ENCODE measurements at places on chromosomes 1 and 21. TPM values are rescaled to one million over a fixed set of nuclear protein-coding genes. Genes with fewer than 3 reads are reported as not detected.

The TCHHL1 gene
- not detected for total RNA-seq

The KRTAP11-1 gene
- not detected for total RNA-seq

The FAM229A gene
- total RNA-seq, result 5.0 TPM

The RSPH1 gene
- 0.94 TPM for total RNA-seq

The CCDC190 gene
- total RNA-seq, result 0.94 TPM

The TSPEAR gene
- not detected for total RNA-seq

The TCHH gene
- total RNA-seq, result under 0.01 TPM

The SPRR2B gene
- not detected for total RNA-seq

The BLACAT1 gene
- 4.7 TPM for total RNA-seq

The KLHDC8A gene
- 41.0 TPM for total RNA-seq

The ARHGAP29 gene
- 15.7 TPM for total RNA-seq

The PTPRU gene
- total RNA-seq, result 39.4 TPM

The PRAMEF15 gene
- total RNA-seq, result not detected

The FOXD2 gene
- not detected for total RNA-seq

The OR10J1 gene
- total RNA-seq, result not detected

The CCT8 gene
- total RNA-seq, result 206 TPM

The WNT9A gene
- total RNA-seq, result 2.8 TPM

The NBPF11 gene
- total RNA-seq, result 21.6 TPM

The ANGPTL3 gene
- total RNA-seq, result not detected

The RGS18 gene
- 0.94 TPM for total RNA-seq

The TNFSF18 gene
- total RNA-seq, result 0.63 TPM

All from parietal lobe (tissue), 2 donors.